ENCODE measurements at places on chromosomes 7 and 10. TPM values are rescaled to one million over a fixed set of nuclear protein-coding genes. Genes with fewer than 3 reads are reported as not detected.
A peak's percentile ranks its signal among the peaks of the same experiment; 100 is the strongest.

Gene CPA5
- under 0.01 TPM for total RNA-seq

- H3K36me3 ChIP-seq: no peaks in the 10 kb centered on the region
- no peaks in the 10 kb centered on the region for H3K27me3 ChIP-seq
- peaks cover 10% of the 10 kb centered on the region for H3K4me1 ChIP-seq
- peak; percentile 55 for DNase-seq
- no peak overlapping the region for H3K4me3 ChIP-seq
Observed at GRCh38 chr7:77727936-77728701, 31.9 kb downstream of the RSBN1L start.

DNA sequence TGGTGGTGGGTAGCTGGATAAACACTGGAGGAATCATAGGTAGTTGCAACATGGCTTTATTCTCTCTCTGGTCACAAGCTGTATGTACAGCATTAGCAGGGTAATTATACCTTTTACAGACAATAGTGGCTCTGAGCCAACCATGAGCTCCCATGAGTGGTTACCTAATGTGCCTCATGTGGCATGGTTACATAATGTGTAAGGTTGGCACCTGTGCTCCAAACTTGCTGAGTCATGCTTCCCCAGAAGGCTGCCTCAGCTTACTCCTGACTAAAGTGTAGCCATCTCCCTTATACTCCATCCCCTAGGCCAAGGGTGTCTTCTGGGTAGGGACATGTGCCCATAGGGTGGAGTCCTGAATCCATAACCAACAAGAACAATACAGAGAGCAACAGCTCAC lies 345.3 kb upstream of the SEMA3C start:
- no peaks in the 10 kb centered on the region for H3K4me1 ChIP-seq
- no peak for DNase-seq
- H3K36me3 ChIP-seq: no peaks in the 10 kb centered on the region

DNA sequence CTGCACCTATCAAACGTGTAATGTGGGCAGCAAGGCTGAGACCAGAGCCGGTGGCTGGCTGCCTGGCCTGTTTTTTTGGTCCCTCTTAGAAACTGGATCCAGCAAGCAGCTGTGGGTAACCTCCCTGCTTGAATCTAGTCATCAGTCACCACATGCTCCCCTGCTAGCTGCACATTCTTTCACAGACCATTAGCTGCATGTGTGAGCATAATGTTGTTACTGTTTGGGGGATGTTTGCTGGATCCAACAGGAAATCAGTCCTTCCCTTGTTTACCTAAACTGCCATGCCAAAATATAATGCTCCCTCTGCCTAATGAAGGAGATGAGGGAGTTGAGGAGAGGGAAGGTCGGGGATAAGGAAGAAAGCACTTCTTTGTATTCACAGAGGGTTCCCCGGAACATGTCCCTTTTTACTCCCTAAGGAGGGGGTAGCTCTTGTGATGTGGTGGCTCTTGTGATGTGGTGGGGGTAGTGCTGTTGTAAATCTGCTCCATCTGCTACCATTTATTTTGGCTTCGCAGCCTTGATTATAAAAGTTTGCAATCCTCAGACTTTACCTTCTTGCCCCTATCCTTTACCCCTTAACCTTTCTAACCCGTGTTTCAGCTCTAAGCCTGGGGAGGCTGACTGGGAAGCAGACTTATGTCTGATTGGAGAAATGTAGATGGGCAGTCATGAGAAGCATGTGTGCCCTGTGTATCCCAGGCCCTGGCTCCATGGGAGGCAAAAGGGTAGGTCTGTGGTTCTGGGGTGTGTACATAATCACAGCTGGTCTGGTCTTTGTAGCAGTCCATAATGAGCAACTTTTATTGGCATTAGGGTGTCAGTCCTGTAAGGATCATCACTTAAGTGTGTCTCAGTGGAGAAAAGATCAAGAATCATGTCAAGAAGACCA lies 20.8 kb downstream of the LOXL4 start:
- H3K36me3 ChIP-seq: peaks cover 24% of the 10 kb centered on the region
- no peak overlapping the region for H3K4me3 ChIP-seq
- peak overlapping the region; percentile 36 for H3K27ac ChIP-seq
